Activated T-cell treated with anti-CD3 and anti-CD28 coated beads, Interleukin-2, amount 50 U/mL, for 1 hour (primary cell): ENCODE measurements at places on chromosomes 2 and 18.

- DNase-seq: no peak
Measured at GRCh38 chr2:14288016-14288415, 344.5 kb upstream of the LRATD1 start.

- DNase-seq: no peak
Measured at GRCh38 chr2:167702227-167702626, 545.2 kb downstream of the STK39 start.

GRCh38 chr2:126795656-126796055 lies 103.0 kb upstream of the TEX51 start:
- no peak for DNase-seq

DNA sequence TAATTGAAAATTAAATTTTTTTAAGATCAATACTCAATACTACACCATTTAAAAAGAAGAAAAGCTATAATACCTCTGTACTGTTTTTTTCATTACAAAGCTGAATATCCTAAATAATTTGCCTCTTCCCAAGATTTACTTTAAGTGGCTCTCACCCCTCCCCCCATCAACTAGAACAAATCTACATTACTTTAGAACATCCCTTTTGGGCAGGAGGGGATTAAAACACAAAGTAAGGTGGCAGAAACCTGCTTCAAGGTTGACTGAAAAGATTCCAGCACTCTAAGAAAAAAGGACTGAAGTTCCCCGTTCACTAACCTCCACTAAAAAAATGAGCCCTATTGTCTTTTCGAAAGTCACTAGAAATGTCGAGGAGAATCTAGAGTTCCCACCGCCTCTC lies 42.3 kb downstream of the SLC38A11 start:
- no peak for DNase-seq

GRCh38 chr2:80281049-80281448 lies 23.5 kb downstream of the LRRTM1 start:
- DNase-seq: no peak

- DNase-seq: no peak
Measured at GRCh38 chr18:23966909-23967308, 47.6 kb upstream of the TTC39C start.

DNA sequence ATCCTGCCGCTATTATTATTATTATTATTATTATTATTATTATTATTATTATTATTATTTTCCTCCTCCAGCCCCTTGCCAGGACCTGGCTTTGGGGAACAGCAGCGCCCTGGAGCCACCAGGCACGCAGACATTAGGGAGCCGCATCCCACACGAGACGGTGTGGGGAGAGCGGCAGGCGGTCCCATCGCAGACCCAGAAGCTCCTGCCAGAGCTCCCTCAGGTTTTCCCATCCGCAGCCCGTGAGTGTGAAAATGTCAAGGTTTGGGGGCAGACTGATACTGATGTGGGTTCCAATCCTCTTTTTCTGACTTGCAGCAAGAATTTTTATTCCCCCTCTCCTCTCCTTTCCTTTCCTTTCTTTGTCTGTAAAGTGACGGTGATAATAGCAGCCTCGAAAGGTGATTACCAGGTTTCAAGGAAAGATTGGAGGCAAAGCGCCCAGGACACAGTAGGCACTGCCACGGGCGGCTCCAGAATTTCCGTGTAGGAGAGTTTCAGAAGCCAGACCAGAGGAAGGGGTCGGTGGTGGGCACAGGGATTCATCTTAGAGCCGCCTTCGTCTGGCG lies 816 bp downstream of the SCTR start:
- no peak for DNase-seq

DNA sequence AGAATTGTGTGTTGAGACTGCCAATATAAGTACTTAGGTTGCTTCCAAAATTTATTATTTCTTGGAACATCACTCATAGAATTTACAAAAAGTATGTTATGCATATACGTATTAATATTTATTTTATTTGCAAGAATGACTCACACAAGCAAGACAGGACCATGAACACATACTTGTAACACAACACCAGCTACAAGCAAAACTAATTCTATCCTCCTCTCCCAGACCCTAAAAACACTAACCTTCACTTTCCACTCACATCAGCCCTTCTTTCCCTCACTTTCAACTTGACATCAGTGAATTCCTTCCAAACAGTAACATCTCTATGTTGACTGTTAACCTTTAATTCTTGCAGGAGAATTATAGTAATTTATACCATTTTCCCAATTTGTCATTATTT lies 24.3 kb downstream of the OSBPL1A start:
- no peak for DNase-seq

- DNase-seq: no peak
Measured at GRCh38 chr2:120674246-120675170, 61.2 kb upstream of the GLI2 start.

DNA sequence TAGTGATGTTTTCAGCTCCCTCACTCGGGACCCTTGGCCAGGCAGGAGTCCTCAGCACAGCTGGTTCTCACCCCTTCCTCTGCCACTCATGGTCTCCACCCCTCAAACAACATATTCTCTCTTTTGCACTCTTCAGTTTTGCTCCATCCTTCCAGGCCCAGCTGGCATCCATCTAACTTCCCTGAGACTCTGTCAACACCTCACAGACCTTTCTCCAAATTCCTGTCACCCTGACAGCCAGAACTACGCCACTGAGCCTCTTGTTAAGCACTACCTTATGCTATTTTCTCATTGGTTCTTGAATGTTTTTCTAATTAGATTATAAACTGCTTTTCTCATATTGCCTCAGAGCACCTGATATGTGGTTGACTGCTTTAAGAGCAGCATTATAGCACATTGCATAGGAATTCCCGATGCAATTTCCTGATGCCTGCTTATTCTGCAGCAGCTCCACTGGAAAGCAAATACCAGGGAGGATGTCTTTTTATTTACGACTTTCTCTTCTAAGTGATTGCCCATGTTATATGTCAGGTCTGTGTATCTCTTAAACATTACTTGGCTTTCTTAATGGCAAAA lies 12.4 kb upstream of the INO80C start:
- no peak for DNase-seq

DNA sequence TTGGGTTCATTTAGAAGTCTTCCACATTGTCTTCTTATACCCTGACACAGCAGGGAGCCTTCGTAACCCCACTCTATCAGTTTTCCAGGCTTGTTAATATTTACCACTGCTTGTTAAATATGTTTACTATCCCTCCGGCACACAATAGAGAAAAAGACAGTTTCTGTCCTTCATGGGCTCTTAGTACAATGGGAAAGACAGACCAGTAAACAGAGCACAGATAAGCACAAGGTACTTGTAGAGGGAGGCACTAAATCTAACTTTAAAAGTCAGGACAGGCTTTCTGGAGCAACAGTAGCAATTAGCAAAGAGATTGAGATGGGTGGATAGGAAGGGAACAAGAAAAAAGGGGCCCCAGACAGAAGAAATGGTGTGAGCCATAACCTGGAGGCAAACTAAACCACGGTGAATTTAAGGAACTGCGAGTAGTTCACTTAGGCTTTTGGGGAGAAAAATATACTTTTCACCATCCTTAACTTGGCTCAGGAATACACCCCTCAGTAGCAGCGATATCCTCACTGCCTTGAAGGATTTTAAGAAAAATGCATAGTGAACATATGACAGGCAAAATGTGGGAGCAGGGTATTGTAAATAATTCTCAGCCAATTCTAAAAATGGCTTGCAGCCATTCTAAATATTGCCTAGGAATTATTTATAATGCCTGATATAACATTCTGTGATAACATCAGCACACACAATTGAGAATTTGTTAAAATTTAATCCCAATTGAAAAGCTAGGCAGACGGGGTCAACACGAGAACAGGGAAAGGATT lies 383.7 kb downstream of the CDH2 start:
- DNase-seq: no peak

DNA sequence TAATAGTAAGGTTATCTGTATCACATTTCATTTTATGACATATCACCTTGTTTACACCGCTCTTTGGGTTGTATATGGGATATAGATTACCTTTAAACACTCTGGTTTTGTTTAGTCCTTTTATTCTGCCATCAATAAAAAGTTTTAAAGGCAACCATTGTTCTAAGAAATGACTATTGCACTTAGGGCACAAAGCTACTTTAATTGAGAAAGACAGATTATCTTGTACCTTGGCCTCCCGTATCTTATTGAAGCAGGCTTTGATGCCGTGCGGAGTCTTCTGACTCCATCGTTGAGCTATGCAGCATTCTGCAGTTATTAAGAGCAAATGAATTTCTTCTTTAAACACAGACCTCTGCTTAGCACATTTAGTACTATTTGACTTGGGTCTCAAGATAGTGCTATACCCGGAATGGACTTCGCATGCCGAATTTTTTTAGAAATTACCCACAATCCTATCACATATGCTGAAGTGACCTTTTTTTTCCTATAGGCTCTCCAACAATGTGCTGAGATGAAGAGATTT lies 16.7 kb downstream of the PKDCC start:
- DNase-seq: no peak

DNA sequence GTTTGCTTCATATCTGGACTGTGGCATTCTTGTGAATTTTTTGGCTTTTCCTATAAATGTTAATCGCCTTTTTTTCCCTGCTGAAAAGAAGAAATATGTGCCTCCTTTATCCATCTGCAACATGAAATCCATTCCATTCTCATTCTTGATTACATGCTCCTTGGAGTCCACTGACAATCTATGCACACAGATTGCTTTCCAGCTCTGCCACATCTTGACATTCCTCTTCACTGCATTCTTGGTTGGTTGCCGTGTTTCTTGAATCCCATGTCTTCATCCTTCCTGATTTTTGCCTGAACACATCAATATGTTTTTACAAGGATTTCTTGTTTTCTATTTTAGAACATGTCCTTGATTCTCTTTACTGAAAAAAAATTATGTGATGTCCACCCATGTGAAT lies 26.7 kb upstream of the BIRC6 start:
- DNase-seq: no peak

DNA sequence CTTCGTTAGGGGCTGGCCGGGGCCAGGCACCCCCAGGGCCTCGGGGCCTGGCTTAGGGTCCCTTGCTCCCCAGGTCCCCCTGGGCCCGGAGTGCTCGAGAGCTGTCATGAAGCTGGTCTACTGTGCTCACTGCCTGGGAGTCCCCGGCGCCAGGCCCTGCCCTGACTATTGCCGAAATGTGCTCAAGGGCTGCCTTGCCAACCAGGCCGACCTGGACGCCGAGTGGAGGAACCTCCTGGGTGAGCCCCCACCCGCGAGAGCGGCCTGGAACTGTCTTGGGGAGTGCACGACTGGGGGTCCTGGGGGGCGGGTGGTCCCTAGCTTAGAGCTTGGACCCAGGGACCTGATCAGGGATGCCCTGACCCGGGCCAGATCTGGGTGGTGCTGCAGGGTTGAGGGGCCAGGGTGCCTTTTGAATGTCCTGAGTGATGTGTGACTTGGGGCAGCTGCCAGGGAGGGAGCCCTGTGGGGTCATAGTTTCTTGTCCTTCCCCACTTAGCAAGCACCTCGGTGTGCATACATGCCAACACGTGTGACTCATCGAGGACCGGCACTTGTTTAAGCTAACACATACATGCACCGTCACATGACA lies 27.9 kb downstream of the GPC1 start:
- peak; percentile 11 for DNase-seq

GRCh38 chr2:36469710-36470109 lies 114.1 kb downstream of the CRIM1 start:
- no peak for DNase-seq
